ENCODE measurements at places on chromosomes 3 and 15.

GRCh38 chr15:26144836-26145235 is 281.7 kb upstream of the ATP10A start:
- no peak for DNase-seq

DNA sequence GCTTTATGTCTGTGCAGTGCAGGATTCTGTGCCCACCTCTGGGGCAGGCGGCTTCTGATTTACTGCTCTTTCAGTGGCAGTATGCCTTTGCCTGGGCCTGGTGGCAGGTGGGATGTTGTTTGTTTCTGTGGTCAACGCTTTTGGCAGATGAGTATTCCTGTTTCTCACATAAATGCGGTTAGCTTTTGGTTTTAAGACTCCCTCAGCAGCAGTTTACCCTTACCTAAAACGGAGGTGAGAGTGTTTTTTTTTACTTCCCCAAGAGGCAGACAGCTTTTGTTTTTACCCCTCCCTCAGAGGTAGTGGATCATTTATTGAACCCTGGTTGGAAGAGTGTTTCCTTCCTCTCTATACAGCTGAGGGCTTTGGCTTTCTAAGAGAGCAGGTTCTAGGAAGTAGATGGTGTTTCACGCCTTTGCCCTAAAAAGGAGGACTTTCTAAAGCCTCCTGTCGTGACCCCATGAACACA is 134.1 kb upstream of the PLSCR5 start:
- no peak for DNase-seq

GRCh38 chr3:164452707-164453106 is 625.6 kb downstream of the SI start:
- DNase-seq: no peak

DNA sequence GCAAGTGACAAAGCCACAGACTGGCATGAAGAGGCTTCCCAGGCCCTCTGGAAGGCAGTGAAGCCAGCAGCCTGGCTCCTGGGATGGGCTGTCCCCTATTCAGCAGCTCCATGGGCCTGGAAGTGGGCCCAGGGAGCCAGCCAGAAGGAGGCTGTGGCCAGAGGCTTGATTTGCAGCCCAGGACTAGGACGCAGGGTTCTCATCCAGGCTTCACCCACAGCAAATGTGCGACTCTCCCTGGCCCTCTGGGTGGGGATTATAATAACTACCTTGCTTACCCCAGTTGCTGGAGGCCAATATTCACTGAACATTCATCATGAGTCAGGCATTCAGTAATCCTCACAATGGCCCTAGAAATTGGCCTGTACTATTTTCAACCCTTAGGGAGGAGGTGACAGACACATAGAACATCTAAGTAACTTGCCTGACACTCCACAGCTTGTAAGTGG is 24.6 kb upstream of the SRP14 start:
- DNase-seq: peak; percentile 88

- no peak for DNase-seq
Observed at GRCh38 chr3:172156586-172156955, 117.2 kb downstream of the FNDC3B start.

DNA sequence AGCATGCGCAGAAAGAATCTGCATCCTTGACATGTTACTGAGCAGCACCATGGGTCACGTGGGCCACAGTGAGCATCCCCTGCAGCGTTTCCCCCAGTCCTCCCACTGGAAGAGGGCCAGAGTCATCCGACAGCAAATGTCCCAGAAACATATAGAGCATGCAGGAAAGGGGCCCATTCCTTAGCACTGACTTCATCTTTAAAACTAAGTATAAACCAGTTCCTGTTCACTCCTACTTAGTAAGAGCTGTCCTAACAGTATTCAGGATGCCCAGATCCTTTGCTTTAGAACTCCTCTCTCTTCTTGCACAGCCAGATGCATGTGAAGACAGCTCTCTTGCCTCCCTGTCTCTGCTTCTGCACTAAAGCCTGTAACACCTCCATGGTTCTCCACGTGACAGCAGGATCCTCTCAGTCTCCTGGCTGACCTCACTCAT is 79.3 kb upstream of the OXTR start:
- no peak for DNase-seq

GRCh38 chr3:126307591-126308393 is 49.4 kb downstream of the KLF15 start:
- no peak for DNase-seq

- DNase-seq: peak; percentile 90
Observed at GRCh38 chr3:149554826-149555225, 80.3 kb downstream of the TM4SF4 start.

GRCh38 chr3:66931291-66931690 is 66.8 kb upstream of the KBTBD8 start:
- no peak for DNase-seq

DNA sequence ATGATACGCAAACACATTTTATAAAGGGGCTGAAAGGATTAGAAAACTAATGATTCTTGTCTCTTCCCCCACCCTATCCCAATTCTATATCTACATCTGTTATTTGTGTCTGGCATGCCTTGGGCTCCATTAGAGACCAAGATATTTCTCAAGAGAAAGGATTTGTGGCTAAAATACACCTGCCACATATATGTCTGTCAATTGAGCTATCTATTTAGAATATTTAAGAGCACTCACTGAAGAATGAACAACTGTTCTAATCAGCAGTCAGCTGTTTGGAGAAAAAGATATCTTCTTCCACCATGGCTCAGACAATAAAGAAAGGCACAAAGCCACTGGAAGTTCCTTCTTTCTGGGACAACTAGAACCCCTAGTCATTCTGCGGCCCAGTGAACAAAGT is 61.7 kb upstream of the LRRN1 start:
- no peak for DNase-seq

DNA sequence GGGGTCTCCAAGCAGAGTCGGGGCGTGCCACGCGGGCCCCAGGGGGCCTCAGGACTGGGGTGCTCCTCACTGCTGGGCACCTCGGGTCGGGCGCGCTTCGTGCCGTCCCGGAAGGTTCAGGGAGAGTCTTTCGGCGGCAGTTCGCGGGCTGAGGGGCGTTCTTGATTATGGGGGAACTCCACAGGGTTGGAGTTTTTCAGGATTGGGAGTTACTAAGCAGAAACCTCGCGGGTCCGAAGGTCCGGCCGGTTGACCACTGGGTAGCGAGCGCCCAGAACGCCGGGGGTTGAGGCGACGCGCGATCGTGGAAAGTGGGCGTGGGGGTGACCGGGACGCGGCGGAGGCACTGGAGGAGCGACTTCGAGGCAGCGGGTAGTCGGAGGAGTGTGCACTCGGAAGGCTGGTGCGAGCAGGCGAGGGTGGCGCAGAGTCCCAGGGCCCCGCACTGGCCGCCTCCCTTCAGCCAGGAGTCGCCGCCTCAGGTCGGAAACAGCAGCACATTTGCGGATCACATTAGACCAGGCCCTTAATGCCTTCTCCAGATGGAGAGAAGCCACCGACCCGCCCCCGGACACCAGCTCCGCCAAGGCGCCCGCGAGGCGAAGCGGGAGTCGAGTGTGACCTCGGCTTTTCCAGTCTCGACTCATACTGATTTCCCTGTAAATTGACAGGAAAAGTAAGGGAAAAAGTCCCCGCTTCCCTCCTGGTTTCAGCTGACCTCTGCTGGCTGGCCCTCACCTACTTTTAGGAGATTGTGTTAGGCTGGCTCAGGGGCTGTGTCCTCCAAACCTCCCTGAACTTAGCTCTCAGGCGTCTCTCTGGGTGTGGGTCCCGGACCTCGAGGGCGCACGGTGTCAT is 685 bp downstream of the ADAMTSL3 start:
- DNase-seq: no peak

DNA sequence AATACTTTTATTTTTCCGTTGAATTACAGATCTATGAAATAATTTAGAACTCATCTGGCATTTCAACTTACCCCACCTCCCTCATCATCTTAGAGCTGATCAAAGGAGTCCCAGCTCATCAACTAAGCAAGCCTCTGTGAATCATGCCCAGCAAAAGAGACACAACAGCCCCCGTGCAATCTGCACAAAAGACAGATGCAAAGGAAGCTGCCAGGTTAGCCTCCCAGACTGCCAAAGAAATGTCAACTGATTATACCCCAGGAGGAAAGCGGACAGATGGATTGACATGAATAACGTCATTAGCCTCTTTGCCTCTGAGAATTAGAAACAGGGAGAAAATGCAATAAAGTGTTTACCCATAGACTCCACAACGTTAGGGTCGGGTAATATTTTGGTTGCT is 75.0 kb downstream of the GABRB3 start:
- no peak for DNase-seq

GRCh38 chr3:24296441-24297205 is 198.0 kb downstream of the THRB start:
- no peak for DNase-seq

DNA sequence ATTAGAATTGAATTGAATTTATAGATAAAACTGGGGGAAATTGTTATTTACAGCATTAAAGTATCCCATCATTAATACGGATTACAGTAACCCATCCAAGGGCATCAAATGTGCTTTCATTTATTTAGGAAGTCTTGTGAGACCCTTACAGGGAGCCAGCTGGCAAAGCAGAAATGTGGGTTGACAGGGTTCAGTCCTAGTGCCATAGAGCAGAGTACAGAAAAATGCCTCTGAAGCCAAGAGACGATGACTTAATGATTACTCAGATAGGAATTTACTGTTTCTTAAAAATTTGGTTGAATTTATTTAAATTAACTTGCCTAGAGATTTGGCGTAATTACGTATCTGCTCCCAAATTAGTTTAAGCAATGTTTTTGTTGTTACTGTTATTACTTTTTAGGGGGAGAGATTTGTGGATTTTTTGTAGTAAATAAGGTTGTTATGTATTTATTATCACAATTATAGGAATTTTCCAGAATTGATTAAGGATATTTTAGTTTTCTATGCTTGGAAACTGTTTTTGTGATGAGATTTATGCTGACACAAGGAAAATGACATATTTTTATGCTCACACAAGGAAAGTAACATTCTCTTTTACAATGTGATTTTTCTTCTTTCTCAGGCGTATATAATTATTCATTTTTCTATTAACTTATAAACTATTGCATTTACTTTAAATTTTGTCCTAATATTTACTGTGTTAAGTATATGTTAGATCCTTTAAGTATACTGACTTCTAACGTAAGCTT is 152.0 kb downstream of the EPHA6 start:
- DNase-seq: no peak

DNA sequence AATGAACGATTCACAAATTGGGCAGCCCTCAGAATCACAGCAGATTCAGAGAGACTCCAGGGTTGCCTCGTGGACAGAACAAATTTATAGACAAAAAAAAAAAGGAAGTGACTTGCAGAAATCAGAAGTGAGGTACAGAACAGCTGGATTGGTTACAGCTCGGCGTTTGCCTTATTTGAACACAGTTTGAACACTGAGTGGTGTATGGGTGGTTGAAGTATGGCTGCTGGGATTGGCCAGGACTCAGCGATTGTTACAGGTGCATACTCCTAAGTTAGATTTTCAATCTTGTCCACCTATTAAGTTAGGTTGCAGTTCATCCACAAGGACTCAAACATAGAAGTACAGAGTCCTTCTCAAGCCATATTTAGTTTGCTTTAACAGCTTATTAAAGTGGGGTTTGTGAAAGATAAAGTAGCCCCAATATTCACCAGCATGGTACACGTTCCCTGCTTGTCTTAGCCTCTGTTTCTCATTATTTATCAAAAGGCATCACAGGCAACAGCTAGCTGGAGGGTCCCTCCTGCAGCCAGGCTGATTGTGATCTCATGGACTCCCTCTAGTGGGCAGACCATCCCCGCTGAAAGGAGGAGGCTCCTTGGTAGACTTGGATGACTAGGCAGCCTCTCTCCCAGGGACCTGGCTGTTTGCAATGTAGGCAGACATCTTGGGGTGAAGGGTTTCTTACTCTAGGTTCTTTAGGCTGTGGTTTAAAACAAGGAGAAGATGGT is 17.6 kb upstream of the ALDH1L1 start:
- peak; percentile 46 for DNase-seq

- DNase-seq: no peak
Observed at GRCh38 chr3:170992854-170993253, 33.7 kb downstream of the SLC2A2 start.

DNA sequence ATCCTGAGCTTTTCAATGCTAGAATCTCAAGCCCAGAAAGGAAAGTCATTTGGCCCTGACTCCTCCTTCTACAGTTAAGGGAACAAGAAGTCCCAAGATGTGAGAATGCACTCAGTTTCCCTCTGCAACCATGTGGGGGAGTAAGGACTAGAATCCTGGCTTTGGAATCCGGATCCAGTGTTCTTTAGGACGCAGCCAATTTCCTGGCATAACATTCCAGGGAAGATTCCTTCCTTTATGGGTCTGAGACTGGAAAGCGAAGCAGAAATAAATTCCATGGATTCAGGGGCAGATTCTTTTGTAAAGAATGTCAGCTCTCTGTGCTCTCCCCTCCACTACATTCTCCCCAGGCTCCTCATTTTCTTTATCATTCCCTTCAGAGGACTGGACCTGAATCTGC is 151.8 kb upstream of the SOX14 start:
- no peak for DNase-seq

GRCh38 chr3:82783194-82783593 is 1021.7 kb upstream of the GBE1 start:
- no peak for DNase-seq

GRCh38 chr3:14378415-14378814 is 24.0 kb upstream of the SLC6A6 start:
- DNase-seq: no peak
